ENCODE measurements at places on chromosomes 11 and 22.

- no peak for DNase-seq
These were observed 69.1 kb upstream of the B3GAT1 start for GRCh38 chr11:134481135-134481534.

- no peak for DNase-seq
These were observed 22.0 kb upstream of the GRAMD1B start for GRCh38 chr11:123407996-123408597.

DNA sequence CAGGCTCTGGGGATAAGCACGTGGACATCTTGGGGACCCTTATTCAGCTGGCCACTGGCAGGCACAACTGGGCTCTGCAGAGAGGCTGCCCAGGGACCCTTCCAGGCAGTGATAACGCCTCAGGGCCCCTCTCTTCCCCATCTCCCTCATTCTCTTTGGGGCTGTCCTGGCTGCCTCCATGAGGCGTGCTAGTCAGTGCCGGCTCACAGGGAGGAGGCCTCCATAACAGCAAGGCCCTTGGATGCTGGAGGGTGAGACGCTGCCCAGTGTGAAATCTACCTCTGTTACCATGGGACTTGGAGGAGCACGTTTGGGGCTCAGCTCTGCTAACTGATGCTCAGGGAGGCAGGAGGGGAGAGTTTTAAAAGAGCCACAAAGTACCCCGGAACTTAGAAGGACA, 221.3 kb downstream of the CTTN start:
- DNase-seq: no peak

DNA sequence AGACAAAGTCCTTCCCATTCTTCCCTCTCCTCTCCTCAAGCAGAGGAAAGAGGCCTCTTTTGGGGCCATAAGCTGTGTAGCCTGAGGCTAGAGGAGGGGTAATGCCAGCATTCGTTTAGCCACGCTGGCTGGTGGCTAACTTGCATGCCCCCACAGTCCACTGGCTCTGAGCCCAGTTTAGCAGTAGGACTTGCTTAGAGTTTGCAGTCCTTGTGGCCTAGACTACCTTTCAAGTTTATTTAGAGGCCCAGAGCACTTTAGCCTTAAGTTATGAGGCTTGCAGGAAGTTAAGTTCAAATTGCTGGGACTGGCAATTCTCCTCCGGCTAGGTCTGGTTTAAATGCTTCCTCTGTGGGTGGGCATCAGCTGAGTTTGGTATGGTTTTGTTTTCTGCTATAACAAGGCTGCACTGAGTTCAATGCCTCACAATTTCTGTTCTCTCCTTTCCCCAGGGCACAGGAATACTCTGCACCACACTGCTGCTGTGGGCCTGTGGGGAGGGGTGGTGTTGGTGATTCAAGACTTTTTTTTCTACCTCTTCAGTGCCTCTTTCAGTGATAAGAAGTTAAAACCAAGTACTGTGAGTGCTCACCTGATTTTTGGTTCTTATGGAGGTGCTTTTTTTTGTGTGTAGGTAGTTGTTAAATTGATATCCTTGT, 281.0 kb upstream of the C11orf87 start:
- DNase-seq: no peak

GRCh38 chr11:134802116-134802515, 390.1 kb upstream of the B3GAT1 start:
- DNase-seq: no peak

DNA sequence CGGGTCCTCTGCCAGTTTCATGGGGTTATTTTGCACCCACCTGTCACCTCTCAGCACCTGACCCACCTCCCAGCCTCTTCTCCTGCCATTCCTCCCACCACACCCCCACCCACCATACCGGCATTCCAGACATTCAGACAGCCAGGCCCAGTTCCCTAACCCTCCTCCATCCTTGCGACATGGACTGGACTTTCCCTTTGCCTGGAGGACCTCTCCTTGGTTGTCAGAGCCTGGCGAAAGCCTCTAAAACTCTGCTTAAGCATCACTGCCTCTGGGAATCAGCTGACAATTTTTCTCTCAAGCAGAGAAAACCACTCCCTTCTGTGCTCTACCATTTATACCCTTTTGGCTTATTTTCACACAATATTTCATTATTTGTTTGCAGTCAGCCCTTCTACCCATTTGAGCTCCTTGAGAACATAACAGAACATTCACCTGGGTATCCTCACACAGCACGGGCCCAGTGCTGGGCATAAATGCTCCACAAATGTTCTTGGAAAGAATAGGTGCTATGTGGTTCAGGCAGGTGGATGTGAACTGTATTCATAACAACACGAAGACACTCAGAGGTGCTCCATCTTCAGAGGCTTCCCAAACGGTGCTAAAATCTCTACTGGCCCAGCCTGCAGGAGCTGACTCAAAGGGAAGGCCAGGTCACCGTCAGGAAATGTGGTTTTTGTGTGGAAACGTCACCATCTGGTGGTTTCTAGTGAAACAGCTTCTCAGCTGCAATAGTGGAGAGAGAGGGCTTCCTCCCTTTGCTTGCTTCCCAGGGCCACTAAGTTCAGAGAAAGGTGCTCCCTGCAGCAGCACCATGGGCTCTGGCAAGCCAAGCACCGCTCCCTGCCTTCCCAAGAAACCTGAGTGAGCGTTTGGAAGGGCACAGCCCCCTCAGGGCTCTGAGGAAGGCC, 10.4 kb downstream of the SPATA19 start:
- DNase-seq: peak; percentile 58

GRCh38 chr22:17570851-17571631, 7.7 kb downstream of the SLC25A18 start:
- no peak for DNase-seq

- DNase-seq: no peak
These were observed 13.1 kb downstream of the HINFP start for GRCh38 chr11:119134389-119134978.

DNA sequence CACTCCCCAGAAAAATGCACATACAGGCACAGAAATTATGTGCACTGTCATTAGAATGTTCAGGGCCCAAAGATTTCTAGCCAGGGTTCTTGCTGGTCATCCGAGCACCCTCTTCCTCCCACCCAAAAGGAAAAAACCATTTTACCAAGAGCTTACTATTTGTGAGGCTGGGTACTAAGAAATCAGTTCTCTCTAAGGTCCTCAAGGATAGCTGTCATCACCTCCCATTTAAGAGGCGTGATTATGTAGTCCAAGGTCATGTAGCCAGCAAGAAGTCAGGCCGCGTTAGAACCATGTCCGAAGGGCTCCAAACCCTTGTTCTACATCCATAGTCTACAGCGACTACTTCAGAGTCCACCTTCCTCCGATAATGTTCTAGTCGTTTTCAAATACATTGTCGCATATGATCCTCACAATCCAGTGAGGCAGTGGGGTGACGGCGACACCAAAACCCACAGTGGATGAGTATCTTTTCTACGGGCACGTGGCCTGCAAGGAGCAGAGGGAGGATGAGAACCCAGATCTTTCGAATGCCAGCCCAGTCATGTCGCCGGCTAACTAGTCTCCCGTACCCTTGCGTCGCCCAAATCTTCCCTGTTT, 634 bp downstream of the TIMM8B start:
- peak; percentile 35 for DNase-seq

DNA sequence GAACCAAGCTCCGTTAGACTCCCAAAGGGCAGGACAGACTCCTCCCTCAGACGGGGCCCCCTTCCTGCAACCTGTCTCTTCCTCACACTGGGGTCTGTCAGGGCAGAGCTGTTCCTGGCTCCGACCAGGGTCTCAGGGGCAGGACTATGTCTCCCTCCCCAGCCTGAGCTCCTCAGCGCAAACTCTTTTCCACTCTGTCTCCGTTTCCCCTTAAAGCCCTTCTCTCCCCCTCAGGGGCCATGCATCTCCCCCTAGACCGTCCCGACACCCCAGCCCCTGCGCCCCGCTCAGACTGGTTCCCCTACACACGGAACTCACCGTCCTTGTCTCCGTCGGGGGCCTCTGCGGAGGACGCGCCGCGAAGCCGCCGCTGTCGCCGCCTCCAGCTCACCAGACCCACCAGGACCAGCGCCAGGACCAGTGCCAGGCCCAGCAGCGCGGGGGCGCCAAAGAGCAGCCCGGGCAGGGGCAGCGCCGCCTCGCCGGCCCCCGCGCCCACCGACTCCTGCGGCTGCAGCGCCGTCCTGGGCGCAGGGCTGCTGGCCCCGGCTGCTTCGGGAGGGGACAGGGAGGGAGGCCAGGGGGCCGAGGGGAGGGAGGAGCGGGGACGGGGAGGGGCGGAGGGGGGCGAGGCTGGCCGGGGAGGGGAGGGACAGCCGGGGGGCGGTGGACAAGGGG, 684 bp downstream of the TNFRSF13C start:
- no peak for DNase-seq

DNA sequence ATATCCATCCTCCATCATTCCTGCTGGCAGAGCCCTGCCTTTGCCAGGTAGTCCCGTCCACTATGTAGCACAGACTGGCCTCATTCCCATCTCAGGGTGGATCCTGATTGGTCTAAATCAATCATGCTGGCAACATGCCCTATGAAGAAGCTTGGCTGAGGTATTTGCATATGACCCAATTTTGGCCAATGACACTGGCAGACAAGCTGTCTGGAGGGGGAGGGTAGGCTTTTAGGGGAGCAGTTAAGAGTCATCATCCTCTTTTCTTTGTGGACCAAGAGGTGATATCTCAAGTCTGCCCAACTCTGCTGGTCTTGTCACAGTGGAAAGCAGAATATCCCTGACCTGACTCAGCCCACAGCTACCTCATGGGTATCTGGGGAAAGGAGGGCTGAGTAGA, 5.1 kb downstream of the CCDC89 start:
- no peak for DNase-seq

DNA sequence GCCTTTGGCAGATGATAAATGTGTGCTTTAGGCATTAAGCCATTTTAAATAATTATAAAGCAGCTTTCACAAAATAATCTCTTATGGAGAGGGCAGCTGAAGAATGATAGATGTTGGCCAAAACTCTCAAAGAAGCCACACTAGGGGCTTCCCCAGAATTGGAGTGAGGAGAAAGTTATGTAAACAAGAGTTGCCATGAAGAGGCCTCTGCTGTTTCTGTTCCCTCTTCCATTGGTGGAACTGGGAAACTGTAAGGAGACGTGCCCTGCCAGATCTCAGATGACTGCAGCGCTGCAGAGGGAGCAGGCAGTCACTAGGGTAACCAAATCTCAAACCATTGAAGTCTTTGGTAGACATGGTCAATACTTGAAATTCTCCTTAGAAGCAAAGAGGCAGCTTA, 19.4 kb upstream of the APLP2 start:
- no peak for DNase-seq

- no peak for DNase-seq
These were observed 12.3 kb upstream of the SCUBE2 start for GRCh38 chr11:9103542-9104276.

DNA sequence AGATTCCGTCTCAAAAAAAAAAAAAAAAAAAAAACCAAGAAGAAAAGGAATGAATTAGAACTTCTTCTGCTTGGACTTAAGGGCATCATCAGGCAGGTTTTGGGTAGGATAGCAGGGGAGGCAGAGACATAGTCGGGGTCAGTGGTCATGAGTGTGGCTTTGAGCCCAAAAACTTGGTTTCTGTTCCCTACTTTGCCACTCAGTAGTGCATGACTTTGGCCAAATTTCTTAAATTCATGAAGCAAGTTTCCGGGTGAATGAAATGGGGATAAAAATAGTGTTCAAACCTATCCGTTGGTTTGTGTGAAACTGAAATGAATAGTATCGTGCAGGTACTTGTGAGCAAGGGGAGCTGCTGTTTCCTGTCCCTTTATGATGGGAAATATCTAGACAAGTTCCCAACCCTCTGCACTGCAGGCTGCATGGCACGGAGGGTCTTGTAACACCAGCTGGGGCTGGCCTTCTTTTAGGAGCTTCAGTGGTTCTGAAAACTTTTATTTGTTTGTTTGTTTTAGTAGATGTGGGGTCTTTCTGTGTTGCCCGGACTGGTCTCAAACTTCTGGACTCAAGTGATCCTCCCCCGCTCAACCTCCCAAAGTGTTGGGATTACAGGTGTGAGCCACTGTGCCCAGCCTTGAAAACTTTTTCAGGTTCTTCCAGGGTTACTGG, 18.4 kb downstream of the NEAT1 start:
- no peak for DNase-seq

- DNase-seq: no peak
These were observed 174.1 kb downstream of the ARHGAP42 start for GRCh38 chr11:100861212-100861611.

GRCh38 chr11:33867996-33868646, 23.8 kb downstream of the LMO2 start:
- no peak for DNase-seq

DNA sequence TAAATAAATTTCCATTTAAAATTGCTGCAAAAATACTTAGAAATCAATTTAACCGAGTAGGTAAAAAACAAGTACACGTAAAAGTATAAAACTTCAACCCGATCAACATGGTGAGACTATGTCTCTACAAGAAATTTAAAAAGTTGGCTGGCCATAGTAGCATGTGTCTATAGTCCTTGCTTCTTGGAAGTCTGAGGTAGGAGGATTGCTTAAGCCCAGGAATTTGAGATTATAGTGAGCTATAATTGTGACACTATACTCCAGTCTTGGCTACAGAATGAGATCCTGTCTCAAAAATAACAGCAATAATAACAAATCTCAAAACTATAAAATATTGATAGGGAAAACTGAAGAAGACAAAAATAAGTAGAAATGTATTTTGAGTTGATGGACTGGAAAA, 11.1 kb downstream of the CASP4 start:
- no peak for DNase-seq

DNA sequence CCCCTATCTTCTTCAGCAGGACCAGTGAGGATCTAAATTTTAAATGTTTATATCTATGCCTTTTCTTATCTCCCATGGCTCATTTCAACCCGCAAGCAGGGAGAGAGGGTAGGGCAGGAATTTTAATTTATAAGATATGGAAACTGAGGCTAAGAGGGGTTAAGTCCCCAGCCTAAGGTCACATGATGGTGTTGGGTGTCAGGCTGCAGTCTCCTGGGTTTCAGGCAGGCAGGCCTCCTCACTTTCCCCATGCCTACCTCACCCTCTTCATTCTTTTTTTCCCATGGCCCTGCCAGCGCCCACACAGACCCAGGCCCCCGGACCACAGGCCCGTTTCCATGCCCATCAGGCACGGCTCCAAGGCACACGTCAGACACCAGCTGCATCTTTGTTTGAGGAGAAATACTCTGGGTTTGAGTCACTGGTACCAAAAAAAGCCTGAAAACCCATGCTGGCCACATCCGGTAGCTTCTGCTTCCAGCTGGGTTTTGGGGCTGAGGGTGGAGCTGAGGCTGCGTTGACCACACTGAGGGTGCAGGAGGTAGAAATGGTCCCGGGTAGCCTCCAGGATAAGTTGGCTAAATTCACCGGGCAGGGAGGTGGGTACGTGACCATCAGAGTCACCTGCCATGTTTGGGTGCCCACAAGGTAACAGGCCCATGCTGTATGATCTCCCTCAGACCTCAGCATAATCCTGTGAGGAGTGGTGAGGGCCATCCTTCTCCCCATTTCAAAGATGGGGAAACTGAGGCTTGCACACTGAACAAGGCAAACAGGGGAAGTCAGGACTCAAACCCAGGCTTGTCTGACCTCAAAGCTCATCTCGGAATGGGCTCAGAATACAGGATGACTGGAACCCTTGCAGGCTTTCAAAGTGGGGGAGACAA, 7.5 kb downstream of the CRYBB1 start:
- DNase-seq: no peak

DNA sequence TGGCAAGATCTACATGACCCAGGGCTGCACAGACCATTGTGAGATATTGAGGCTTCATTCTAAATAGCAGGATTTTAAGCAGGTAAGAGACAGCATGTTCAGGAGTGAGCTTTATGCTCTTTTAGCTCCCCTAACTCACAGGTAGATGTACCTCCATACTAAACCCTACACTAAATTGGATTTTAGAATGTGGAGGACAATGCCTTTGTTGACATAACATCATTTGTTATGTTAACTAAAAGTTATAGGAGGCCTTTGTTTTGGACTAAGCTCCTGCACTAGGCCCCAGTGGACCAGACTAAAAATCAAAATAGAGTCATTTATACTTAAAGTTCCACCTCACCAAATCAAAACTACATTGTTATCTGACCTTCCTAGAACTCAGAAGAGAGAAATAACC, 6.8 kb downstream of the DDIAS start:
- DNase-seq: no peak

All from kidney glomerular epithelial cell (primary cell).